ENCODE measurements at places on chromosomes 6 and 20. TPM values are rescaled to one million over a fixed set of nuclear protein-coding genes. Genes with fewer than 3 reads are reported as not detected.

ZNF831 gene
- total RNA-seq, result 0.37 TPM

BPI gene
- total RNA-seq, result 0.65 TPM

DNA sequence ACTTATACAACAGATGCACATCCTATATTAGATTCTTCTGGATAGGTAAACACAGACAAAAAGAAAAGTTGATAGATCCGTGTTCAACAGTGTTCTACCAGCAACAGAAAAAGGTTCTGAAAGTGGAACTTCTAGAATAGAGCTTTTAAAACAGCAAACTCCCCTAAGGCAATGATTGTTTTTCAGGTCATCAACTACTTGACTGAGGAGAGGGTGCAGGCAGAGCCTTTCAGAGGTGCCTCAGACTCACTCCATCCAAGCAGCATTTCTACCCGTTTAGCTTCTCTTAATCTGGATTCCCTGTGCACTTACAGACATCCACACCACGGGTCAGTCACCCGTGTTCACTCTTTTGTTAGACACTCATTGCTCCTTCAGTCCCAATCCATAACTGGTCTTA, 28.9 kb downstream of the FYN start:
- DNase-seq, result no peak

- DNase-seq, result no peak
Measured at GRCh38 chr20:9723501-9724202, 115.2 kb downstream of the PAK5 start.

DNA sequence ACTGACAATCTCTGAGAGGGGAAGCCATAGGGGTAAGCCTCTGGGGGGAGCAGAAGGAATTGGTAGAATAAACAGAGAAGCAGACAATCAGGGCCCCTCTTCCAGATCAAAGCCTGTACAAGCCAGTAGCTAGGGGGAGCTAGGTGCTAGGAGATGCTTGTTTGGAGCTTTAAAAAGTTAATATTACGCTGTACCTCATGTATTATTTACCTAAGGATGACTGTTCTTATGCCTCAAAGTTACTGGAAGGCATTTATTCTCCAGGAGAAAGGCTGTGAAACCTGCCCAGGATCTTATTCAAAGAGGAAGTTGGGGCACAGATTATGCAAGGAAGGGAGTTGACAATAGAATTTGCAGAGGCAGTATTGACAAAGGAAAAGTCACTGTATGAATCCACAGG, 111.8 kb upstream of the SLC35F1 start:
- no peak for DNase-seq

GRCh38 chr6:37074053-37074827, 68.8 kb downstream of the FGD2 start:
- DNase-seq, result peak; percentile 86

DNA sequence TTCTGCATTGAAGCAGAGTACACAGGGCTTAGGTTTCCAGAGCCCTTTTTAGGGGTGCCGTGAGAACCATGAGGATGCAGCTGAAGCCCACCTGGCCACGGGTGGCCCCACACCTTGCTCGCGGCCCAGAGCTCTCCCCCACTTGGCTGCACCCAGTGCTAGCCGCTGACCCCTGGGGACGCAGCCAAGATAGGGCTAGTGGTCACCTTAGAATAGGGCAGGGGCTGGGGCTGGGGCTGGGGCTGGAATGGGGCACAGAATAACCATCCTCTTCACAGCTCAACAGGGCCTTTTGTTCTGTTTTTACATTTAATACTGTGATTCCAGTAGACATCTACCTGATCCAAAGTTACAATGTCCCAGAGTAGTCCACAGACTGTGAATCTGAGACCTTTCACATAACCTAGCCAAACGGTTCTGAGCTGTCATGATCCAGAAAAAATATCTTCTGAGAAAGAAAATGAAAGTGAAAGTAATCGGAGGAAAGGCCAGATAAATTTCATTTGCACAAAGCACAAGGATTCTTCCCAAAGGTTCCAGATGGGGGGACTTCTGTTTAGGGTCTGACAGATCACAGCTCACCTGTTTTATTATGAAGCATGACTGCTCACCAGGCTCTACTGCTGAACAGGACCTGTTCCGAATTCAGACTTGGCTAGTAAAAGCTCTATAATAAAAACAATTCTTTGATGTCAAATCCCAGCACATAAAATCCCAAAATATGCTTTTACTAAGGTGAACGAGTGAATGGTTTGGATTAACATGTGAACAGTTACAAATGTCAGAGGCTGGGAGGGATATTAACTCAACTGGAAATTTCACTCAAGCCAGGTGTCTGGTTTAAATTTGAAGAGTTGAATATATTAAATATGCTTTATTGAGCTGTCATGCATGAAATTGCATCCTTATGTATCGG, 401.9 kb downstream of the THBS2 start:
- no peak for DNase-seq

LGSN gene
- not detected for total RNA-seq

BPIFB2 gene
- total RNA-seq, result not detected

GRCh38 chr20:59421920-59422637, 121.7 kb downstream of the EDN3 start:
- DNase-seq, result no peak

Data from posterior vena cava (tissue), 2 donors.